ENCODE measurements at places on chromosomes 4 and X.

DNA sequence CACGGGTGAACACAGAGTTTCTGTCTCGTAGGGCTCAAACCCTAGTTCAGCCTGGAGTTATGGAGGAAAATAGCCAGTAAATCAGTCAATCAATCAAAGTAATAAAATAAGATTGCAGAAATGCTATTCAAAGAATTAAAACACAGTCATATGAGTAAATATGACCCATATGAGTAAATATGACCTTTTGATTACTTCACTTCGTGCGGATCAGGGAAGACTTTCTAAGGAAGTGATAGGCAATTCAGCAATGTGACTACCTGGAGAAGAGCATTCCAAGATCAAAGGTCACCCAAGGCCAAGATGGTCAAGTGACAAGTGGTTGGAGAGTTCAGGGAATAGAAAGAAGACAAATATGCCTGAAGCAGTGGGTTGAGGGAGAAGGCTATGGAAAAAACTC, 722.6 kb downstream of the ADGRL3 start:
- DNase-seq = no peak

GRCh38 chr4:76095568-76095967, 21.1 kb downstream of the ART3 start:
- DNase-seq = no peak

GRCh38 chrX:115259238-115259875, 25.5 kb upstream of the LRCH2 start:
- no peak for DNase-seq

GRCh38 chr4:48341776-48342605, 662 bp downstream of the SLAIN2 start:
- DNase-seq = peak; percentile 46

GRCh38 chrX:22056235-22056634, 24.1 kb downstream of the PHEX start:
- DNase-seq = no peak

- no peak for DNase-seq
These were observed 12.7 kb downstream of the SPRY1 start for GRCh38 chr4:123409334-123409733.

DNA sequence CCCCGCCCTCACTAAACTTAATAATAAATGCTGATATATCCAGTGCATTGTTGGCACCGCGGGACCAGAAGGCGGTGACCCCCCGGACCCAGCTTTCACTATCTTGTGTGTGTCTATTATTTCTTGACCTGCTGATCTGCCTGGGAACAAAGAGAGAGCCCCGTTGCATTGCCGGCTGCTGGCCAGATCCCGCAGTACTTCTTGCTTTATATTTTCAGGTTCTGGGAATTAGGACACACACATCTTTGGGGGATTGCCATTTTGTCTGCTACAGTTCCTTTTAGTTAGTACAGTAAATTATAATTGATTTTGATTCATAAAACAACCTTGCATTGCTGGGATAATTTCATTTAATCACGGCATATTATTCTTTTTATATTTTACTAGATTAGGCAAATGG, 2.2 kb upstream of the RTL8B start:
- no peak for DNase-seq

GRCh38 chr4:131091896-131092295, 1995.9 kb downstream of the C4orf33 start:
- DNase-seq = no peak

DNA sequence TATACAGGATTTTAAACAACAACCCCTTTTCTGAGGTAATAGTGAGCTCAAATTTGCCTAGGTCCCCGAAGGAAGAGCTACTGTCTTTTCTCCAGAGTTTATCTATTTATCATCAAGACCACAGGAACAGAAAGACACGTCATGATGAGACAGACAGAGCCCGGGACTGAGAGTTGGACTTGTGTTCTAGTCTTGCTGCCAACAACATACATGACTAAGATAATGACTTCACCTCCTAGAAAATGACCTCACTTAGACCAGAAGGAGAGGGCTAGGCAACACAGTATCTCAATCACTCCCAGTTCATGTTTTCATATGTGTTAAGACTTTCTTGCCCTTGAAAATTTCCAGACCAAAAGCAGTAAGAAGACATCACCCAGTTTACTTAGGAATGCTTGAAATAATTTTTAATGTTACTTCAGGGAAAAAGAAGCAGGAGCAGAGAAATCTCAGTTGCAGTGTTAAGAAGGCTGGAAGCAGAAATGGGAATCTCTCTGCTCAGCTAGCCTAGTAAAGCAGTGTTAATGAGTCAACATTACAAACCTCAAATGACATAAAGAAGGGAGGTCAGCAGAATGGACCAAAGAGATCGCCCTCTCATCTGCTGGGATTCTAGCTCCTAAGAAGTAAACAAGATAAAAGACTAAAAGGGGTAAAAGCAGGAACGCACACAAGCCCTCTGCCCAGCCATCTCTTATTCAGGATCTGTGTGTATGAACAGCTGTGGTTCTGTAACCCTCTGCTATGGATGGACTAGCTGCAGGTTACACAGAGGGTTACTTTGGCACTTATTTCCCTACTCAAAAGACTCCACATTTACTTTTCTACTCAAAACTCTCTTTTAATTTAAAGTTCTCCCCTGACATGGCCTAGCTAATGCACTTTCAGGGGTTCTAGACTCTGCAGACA, 24.8 kb downstream of the PDGFC start:
- no peak for DNase-seq

GRCh38 chr4:85784947-85785346, 310.0 kb downstream of the ARHGAP24 start:
- no peak for DNase-seq

GRCh38 chr4:80592950-80593349, 257.4 kb downstream of the CFAP299 start:
- no peak for DNase-seq

- peak; percentile 15 for DNase-seq
These were observed 146.0 kb upstream of the CPEB2 start for GRCh38 chr4:14856062-14856933.

- DNase-seq = no peak
These were observed 81.3 kb downstream of the C4orf51 start for GRCh38 chr4:145760961-145761929.

- DNase-seq = no peak
These were observed 816.1 kb upstream of the IGFBP7 start for GRCh38 chr4:57926311-57926710.

- no peak for DNase-seq
These were observed 79.1 kb downstream of the ANKRD50 start for GRCh38 chr4:124633285-124633941.

DNA sequence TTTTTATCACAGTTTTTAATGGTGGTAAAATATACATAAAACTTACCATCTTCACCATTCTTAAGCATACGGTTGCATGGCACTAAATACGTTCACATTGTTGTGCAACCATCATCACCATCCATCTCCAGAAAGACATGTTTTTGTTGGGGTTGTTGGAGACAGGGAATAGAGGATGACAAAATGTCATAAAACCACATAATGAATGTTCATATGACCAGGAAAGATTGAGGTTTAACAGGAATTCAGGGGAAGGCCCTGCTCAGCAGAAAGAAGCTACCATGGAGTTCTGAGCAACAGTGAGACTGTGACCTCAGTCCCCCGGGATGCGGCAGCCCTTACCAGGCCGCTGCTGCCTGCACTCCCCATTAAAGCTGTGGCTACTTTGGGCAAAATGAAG, 63.9 kb upstream of the TRIM2 start:
- DNase-seq = no peak

GRCh38 chr4:126592088-126592487, 1040.7 kb upstream of the INTU start:
- no peak for DNase-seq

GRCh38 chr4:123398066-123398852, 1.7 kb downstream of the SPRY1 start:
- peak; percentile 56 for DNase-seq
